ENCODE measurements at places on chromosomes 3 and 15. TPM values are rescaled to one million over a fixed set of nuclear protein-coding genes. Genes with fewer than 3 reads are reported as not detected.
A peak's percentile ranks its signal among the peaks of the same experiment; 100 is the strongest.

The DOCK3 gene
- total RNA-seq = 15.2 TPM

The PARP3 gene
- total RNA-seq = 24.4 TPM

DNA sequence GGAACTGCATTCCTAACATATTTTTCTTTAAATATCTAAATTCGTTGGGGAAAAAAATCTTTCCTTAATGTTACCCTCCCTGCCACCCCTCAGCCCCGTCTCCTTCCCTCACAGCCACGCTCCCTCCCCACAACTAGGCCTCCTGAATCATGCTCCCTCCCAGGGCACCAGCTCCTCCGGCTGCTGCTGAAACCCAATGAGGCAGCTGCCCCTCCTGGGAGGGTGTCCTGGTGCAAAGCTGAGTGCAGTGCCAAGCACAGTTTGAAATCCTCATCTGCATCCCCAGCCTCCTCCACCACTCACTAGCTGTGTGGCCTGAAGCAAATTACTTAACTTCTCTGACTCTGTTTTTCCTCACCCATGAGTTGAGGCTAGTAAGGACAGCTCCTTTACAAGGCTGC, 2.7 kb upstream of the NR2E3 start:
- no peak overlapping the region for H3K27ac ChIP-seq
- no peaks in the 10 kb centered on the region for H3K27me3 ChIP-seq
- no peak for DNase-seq
- H3K4me3 ChIP-seq = no peak overlapping the region

DNA sequence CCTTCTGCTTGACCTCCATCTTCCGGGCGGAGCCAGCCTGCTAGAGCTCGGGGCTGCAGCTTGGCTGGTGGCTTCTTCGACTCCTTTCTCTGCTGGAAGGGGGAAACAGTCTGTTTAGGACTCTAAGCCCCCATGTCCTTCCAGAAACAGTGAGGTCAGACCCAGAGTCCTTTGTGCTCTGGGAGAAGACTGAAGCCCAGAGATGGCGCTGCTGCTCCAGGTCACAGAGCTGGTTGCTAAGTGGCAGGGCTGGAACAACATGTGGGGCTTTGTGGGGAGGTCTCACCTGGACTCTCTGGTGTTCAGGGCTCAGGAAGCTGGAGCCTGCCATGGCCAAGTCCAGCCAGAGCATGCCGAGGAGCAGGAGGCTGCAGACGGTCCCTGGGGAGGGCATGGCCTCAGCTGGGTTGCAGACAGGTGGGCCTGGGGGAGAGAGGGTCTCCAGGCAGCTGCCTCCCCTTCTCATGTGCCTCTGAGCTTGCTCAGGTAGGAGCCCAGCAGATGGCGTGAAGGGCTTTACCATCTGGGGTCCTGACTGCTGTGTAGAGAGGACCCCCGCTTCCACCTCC, 2.9 kb downstream of the GHRL start:
- H3K27ac ChIP-seq = no peak overlapping the region
- H3K4me1 ChIP-seq = no peaks in the 10 kb centered on the region
- H3K4me3 ChIP-seq = no peak overlapping the region
- no peak for DNase-seq
- H3K36me3 ChIP-seq = no peaks in the 10 kb centered on the region

The EAF2 gene
- 0.90 TPM for total RNA-seq

The EXOSC7 gene
- total RNA-seq = 58.0 TPM

The ARID3B gene
- 10.8 TPM for total RNA-seq

DNA sequence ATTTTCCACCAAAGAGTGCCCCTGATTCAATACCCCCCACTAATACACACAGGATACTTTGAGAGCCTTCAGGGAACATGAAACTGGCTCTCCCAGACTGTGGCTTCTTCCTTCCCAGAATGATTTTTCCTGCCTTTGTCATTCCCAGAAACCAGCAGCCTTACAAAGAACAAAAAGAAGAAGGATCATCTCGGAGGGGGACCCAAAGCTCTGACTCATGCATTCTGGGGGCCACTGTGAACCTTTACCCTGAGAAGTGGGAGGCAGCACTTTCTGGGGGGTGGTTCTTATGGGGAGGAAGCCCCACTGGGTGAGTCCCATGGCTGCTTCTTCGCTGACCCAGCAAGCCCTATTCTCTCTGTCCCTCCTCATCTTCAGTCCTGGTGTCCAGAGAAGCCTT, 44.7 kb upstream of the RAD18 start:
- H3K4me3 ChIP-seq = no peak overlapping the region
- H3K27me3 ChIP-seq = no peaks in the 10 kb centered on the region
- no peaks in the 10 kb centered on the region for H3K36me3 ChIP-seq
- no peaks in the 10 kb centered on the region for H3K4me1 ChIP-seq

GRCh38 chr3:29335943-29336342, 55.1 kb downstream of the RBMS3 start:
- H3K4me1 ChIP-seq = no peaks in the 10 kb centered on the region
- no peak overlapping the region for H3K27ac ChIP-seq
- no peak for DNase-seq
- H3K4me3 ChIP-seq = no peak overlapping the region
- H3K27me3 ChIP-seq = no peaks in the 10 kb centered on the region

The KLHDC8B gene
- 15.3 TPM for total RNA-seq

DNA sequence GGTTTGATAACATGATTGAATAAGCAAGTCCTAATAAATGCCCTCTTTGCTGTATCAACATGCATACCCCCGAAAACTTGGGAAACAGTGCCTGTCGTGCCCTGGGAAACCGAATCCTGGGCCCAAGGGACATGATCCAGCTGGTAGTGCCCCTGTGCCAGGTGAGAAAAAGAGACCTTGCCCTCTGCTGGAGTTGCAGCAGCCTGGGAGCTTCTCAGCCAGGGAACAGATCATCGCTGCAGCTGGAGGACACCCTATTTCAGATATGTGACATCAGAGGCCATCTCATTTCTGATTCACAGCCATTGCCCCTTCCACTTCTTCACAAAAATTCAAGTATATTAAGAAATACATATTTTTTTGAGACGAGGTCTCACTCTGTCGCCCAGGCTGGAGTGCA, 32.3 kb downstream of the STOML1 start:
- 0 out of 2 replicates have a peak overlapping the region, but pooled peaks have one; percentile 35 for H3K27ac ChIP-seq
- H3K27me3 ChIP-seq = no peaks in the 10 kb centered on the region
- H3K4me3 ChIP-seq = no peak overlapping the region
- no peaks in the 10 kb centered on the region for H3K36me3 ChIP-seq
- DNase-seq = no peak
- peaks cover 49% of the 10 kb centered on the region for H3K4me1 ChIP-seq

The PPIP5K1 gene
- 62.4 TPM for total RNA-seq

DNA sequence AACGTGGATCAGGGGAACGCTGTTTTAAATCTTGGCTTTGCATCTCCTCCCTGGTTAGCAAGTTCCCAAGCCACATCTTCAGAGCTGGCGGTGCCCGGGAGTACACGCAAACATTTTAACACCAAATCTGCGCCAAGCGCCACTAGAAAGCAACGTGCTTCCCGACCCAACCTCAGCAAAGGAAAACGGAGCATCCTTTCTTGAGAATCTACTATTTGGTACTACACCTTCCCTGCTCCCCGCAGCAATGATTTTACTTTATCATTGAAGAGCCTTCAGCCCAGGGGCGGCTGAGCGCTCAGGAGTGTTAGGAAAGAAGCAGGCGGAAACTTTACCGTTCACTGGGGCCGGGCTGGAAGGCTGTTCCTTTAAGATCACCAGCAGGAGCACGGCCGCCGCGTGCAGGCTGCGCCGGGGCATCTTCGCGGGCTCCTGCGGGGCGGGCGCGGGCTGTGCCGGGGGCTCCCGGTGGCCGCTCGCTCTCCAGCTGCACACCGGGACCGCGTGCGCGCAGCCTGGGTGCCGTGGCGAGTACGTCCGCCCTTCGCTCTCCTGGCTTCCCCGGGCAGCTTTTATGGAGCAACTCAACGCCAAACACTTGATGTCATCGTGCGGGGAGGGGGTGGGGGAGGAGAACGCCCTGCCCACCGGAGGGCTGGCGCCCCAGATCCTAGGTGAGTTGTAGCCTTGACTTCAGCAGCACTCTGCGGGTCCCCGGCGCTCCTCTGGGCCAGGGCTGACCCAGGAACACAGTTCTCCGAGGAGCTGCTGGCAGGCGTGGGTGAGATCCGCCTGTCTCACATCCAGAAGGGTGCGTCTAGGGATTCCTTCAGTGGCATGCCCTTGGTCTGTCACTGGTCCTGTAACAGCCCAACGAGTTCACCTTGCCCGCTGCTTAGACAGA, at the start of gene CA12:
CA12 (minus strand) TSS at position 546 of the 904 bp plus-strand sequence; CDS start at position 420, 126 bp downstream.
- no peak for DNase-seq
- peaks cover 18% of the 10 kb centered on the region for H3K4me1 ChIP-seq
- H3K27ac ChIP-seq = no peak within 1 kb of the TSS
- no peaks in the 10 kb centered on the region for H3K27me3 ChIP-seq
- no peaks in the 10 kb centered on the region for H3K36me3 ChIP-seq
- H3K4me3 ChIP-seq = peak within 1 kb of the TSS; percentile 43

GRCh38 chr3:65194047-65194714, 506.4 kb upstream of the ADAMTS9 start:
- H3K4me1 ChIP-seq = no peaks in the 10 kb centered on the region
- no peaks in the 10 kb centered on the region for H3K27me3 ChIP-seq

The TMEM212 gene
- not detected for total RNA-seq

DNA sequence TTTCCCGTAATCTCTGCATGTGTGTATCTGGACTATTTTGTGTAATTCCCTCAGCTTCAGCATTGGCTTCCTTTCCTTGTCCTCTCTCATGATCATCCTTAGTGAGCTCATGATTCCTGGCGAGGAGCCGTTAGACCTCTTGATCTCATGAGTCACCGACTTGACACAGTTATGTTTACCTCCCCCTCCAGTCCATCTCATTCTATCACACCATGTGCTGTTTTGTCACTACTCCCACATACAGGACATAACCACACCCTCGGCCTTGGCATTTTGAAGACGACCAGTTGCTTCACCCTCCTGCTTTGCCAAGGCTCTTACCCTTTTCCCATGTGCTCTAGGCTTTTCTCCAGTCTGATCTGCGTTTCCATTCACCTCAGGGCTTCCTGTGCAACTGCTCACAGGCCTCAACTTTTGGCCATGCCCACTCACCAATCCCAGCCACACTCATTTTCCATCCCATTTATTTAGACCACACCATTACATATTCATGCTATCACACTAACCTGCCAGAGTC, 41.5 kb downstream of the CP start:
- no peaks in the 10 kb centered on the region for H3K36me3 ChIP-seq
- peaks cover 11% of the 10 kb centered on the region for H3K4me1 ChIP-seq
- no peaks in the 10 kb centered on the region for H3K27me3 ChIP-seq
- peak overlapping the region; percentile 30 for H3K27ac ChIP-seq

The FETUB gene
- total RNA-seq = not detected

DNA sequence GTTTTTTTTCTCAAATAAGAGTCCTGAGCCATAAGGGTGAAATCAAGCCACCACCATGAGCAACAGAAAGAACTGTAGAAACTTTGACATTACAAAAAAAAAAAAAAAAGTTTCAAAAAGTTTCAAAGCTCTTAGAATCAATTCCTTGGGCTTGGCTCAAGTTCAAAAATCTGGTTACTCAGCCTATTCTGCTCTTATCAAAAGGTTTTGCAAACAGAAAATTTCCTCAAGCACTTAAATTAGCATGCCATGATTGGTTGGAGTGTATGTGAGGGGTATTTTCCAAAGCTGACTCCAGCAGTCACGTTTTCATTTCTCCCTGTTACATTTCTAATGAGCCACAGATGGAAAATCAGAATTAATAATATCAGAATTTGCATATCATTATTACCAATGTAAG, 12.1 kb upstream of the PEX5L start:
- no peak overlapping the region for H3K4me3 ChIP-seq
- H3K27ac ChIP-seq = no peak overlapping the region
- no peaks in the 10 kb centered on the region for H3K27me3 ChIP-seq
- H3K36me3 ChIP-seq = no peaks in the 10 kb centered on the region
- H3K4me1 ChIP-seq = no peaks in the 10 kb centered on the region

The SHC4 gene
- 0.44 TPM for total RNA-seq

GRCh38 chr3:29427266-29428103, 146.6 kb downstream of the RBMS3 start:
- H3K4me3 ChIP-seq = no peak overlapping the region
- H3K36me3 ChIP-seq = no peaks in the 10 kb centered on the region
- DNase-seq = no peak
- H3K4me1 ChIP-seq = no peaks in the 10 kb centered on the region
- H3K27ac ChIP-seq = no peak overlapping the region

The RASL12 gene
- total RNA-seq = not detected

The GOLGA6L1 gene
- total RNA-seq = not detected

The CFAP20DC gene
- 6.7 TPM for total RNA-seq

- peaks cover 27% of the 10 kb centered on the region for H3K36me3 ChIP-seq
- no peaks in the 10 kb centered on the region for H3K27me3 ChIP-seq
- no peak overlapping the region for H3K4me3 ChIP-seq
- no peaks in the 10 kb centered on the region for H3K4me1 ChIP-seq
- no peak overlapping the region for H3K27ac ChIP-seq
These were observed 10.0 kb downstream of the TIMMDC1 start for GRCh38 chr3:119508172-119508845.

- no peak overlapping the region for H3K4me3 ChIP-seq
- no peak for DNase-seq
- no peaks in the 10 kb centered on the region for H3K36me3 ChIP-seq
- no peak overlapping the region for H3K27ac ChIP-seq
These were observed 37.0 kb upstream of the TMC3 start for GRCh38 chr15:81411051-81411450.

GRCh38 chr3:170270282-170270881, 48.2 kb downstream of the PRKCI start:
- no peak overlapping the region for H3K4me3 ChIP-seq
- H3K36me3 ChIP-seq = peaks cover 29% of the 10 kb centered on the region
- no peak overlapping the region for H3K27ac ChIP-seq
- no peaks in the 10 kb centered on the region for H3K4me1 ChIP-seq
- H3K27me3 ChIP-seq = no peaks in the 10 kb centered on the region
- no peak for DNase-seq

DNA sequence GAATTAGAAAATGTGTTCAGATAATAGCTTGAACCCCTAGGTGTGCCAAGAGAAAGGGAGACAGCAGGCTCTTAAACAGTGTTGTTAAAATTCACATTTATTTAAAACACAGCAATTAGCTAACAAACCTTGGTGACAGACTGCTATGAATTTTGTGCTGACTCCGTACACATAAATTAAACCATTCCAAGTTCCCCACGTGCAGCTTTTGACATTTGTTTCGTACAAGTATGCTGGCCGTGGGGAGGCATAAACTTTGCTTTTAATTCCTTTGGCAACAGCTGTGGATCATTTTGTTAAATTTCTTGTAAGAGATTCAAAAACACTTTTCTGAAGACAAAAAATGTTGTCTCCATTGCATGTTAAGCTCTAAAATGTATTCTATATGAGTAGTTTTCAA, 465.3 kb downstream of the FGF12 start:
- no peak overlapping the region for H3K27ac ChIP-seq
- H3K4me3 ChIP-seq = no peak overlapping the region
- no peaks in the 10 kb centered on the region for H3K36me3 ChIP-seq
- no peak for DNase-seq
- H3K27me3 ChIP-seq = no peaks in the 10 kb centered on the region
- H3K4me1 ChIP-seq = no peaks in the 10 kb centered on the region

- no peaks in the 10 kb centered on the region for H3K4me1 ChIP-seq
- no peak for DNase-seq
- H3K36me3 ChIP-seq = no peaks in the 10 kb centered on the region
- H3K27me3 ChIP-seq = no peaks in the 10 kb centered on the region
- H3K4me3 ChIP-seq = no peak overlapping the region
These were observed 49.5 kb upstream of the PDZRN3 start for GRCh38 chr3:73674280-73674679.

GRCh38 chr3:127121885-127122284, 71.0 kb upstream of the PRR23E start:
- H3K4me1 ChIP-seq = no peaks in the 10 kb centered on the region
- H3K27ac ChIP-seq = no peak overlapping the region
- no peaks in the 10 kb centered on the region for H3K36me3 ChIP-seq

The TLNRD1 gene
- 18.2 TPM for total RNA-seq

The FBN1 gene
- 1.3 TPM for total RNA-seq

GRCh38 chr3:117356091-117356705, 646.6 kb downstream of the TUSC7 start:
- no peaks in the 10 kb centered on the region for H3K4me1 ChIP-seq
- H3K27ac ChIP-seq = no peak overlapping the region
- DNase-seq = no peak
- no peak overlapping the region for H3K4me3 ChIP-seq

All from PC-9 (cell line).